GM04504 (cell line): ENCODE measurements at places on chromosomes 3 and 15.

GRCh38 chr3:169748670-169749069 lies 16.2 kb downstream of the TERC start:
- DNase-seq = no peak

GRCh38 chr15:57665939-57666338 lies 40.6 kb upstream of the POLR2M start:
- no peak for DNase-seq

DNA sequence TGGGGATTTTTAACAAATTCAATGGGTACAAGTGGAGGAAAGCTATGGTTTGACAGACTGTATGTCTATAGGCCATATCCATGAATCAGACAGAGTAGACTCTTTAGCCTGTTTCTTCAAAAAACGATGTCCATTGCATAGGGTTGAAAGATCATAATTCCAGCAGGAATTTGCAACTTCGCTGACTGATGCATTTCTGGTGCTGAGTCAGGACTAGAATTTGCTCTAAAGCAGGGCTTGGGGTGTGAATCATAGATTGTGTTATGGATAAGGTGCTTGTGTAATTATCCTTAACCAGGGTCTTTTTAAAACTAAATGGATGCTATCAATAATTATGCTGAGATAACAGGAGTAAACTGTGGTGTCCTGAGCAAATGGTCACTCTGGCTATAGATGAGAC lies 200.4 kb upstream of the TBC1D5 start:
- peak; percentile 12 for DNase-seq

DNA sequence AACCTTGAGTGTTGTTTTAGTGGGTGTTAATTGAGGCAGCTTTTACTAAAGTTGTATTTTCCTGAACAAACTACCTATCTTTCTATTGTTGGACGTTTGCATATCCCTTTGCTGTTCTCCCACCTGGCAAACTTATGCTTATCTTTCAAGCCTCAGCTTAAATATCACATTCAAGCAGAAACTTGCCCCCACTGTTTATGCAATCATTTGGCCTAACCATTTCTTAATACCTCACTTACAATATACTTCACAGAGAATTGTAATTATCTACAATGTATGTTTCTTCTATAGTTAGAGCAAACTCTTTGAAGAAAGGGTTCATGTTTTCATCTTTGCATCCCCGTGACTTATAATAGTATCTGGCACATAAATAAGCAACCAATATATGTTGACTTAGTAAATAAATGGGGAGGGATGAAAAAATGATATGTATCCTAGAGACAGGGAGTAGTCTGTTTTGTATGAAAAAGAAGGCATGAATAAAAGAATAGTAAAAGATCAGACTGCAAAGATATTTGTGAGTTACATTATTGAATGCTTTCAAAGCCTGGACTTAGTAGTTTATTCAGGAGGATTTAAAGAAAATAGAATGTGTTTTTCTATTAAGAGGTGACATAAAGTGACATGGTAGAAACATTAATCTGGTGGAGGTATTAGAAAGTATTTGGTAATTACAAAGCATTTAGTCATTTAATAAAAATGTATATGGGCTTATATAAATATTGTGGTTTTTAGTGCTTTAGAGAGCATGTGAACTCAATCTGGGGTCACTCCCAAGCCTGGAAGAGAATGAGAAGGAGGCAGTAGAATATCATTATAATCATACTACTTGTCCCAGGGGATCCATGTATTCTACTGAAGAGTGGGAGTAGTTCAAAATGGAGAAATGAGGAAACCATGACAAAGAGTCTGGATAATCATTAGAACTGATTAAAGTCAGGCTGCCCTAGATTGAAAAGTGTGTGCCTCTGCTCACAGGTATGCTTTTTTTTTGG lies 60.0 kb upstream of the DCBLD2 start:
- no peak for DNase-seq

DNA sequence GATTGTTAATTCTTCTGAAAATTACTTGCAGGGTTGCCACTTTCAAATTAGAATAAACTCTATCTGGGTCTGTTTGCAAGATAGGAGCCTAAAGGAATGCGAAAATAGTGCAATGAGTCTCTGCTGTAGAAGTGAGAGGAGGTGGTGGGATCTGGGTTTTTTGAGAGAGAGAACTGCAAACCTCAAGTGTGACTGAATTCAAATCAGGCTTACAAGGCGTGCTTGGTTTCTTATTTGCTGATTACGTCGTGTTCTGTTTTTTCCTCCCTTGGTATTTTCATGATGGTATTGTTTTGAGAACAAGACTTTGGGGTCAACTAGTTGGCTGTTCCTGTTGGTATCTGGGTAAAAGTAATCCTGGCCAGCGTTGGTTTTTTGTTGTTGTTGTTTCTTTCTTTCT lies 490.9 kb upstream of the CFAP20DC start:
- no peak for DNase-seq
